ENCODE measurements at places on chromosomes 7 and 10.
A peak's percentile ranks its signal among the peaks of the same experiment; 100 is the strongest.

DNA sequence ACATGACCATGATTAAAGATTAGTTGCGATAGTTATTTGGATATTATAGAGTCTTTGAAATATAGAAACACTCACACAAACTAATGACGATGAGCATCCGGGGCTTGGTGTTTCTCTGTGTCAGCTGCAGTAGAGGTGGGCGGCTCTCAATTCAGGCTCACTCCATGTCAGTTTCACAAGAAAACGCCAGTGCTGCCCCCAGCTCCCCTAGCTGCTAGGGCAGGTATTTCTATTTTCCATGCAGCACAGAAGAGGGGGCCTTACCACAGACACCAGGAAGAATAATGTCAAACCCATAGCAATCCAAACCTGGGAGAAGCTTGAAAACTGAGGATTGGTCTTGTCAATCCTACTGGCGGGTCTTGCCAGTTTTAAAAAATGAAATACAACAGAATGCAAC, 197.1 kb downstream of the PHTF2 start:
- no peak for DNase-seq

DNA sequence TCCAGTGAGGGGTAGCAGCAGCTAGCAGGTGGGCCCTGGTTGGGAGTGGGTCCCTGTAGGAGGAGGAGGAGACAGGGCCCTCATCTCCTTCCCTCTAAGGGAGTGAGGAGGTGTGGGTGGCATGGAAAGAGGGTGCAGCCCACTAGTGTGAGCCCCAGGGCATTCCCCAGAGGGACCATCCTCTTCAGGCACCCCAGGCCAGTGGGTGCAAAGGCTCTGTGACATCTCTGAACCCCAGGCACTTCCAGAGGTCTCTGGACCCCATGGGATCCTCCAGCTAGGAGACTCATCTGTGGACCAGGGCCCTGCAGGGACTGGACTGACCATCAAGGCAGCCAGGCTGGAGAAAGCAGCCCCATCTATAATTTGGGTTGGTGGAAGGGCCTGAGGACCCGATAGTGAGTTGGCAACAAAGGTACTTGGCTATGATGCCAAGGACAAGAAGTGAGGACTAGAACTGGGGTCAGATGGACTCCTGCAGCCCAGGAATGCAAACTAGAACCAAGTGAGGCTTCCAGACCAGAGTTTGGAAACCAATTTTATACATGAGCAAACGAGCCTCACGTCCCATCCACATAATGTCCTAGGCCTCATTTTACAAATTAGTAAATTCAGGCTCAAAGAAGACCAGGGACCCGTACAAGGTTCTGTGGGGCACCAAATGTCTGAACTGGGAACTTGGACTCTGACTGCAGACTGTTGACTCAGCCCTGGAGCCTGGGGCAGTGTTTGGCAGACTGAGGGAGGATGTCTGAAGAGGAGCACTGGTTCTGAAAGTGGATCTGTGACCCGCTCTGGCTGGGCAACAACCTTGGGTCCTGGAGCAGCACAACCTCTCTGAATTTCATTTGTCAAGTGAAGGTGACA, 1.4 kb upstream of the VSTM4 start:
- DNase-seq = no peak

- no peak for DNase-seq
Observed at GRCh38 chr7:19026888-19027287, 90.5 kb downstream of the TWIST1 start.

- DNase-seq = no peak
Observed at GRCh38 chr7:158138329-158138597, 449.4 kb downstream of the PTPRN2 start.

DNA sequence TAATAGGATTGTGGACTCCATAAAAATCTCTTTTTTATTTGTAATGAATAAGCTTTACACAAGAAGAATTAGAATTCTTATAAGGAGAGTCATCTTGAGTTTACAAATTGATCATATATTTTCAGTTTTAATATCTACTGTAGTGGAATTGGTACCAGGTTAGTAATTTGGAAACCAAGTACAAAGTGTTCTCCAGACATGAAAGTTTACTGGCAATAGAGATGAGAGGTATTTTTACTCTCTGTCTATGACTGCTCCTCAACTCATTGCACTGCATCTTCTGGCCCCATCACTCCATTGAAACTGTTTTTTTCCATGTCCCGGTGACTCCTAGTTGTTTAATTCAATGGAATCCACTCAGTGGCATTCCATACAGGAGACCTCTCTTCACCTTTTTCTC, 164.5 kb upstream of the SMIM30 start:
- no peak for DNase-seq

- DNase-seq = peak; percentile 45
Observed at GRCh38 chr10:96292971-96293920, 11.0 kb upstream of the DNTT start.

GRCh38 chr7:85823396-85824080, 636.7 kb upstream of the SEMA3D start:
- no peak for DNase-seq

GRCh38 chr10:44689368-44689767, 221.8 kb upstream of the TMEM72 start:
- peak; percentile 24 for DNase-seq

DNA sequence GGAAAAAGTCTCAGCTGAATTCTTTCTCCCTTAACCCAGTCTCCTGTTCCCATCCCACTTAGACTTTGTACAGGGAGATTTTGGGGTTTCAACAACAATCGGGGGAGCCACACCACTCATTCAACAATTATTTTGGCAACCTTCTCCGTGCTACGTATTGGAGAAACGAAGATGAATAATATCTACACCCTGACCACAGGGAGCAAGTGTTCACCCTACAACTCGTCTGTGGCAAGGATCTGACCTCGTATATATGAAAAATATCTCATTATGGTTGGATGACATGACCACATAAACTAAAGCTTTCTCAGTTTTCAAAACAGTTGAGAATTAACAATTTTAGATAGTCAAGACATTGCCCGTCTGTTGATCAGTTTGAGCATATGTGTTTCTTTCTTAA, 302.1 kb downstream of the CACNA2D1 start:
- no peak for DNase-seq

- no peak for DNase-seq
Observed at GRCh38 chr7:50346545-50347497, 42.3 kb downstream of the IKZF1 start.

DNA sequence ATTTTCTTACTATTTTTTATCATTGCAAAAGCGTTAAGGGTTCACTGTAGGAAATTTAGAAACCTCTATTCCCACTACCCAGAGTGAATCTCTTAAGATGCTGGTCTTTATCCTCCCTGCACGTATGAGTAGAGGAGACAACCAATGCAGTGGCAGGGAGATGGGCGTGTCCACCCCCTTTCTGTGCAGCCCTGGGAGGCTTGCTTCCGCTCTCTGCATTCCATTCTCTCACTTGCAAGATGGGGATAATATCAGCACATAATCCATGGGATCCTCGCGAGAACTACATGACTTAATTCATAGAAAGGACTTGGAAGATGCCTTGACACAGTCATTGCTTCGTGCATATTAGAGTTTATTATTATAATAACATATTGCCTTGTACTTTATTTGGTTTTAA, 196.2 kb downstream of the KLF6 start:
- no peak for DNase-seq

DNA sequence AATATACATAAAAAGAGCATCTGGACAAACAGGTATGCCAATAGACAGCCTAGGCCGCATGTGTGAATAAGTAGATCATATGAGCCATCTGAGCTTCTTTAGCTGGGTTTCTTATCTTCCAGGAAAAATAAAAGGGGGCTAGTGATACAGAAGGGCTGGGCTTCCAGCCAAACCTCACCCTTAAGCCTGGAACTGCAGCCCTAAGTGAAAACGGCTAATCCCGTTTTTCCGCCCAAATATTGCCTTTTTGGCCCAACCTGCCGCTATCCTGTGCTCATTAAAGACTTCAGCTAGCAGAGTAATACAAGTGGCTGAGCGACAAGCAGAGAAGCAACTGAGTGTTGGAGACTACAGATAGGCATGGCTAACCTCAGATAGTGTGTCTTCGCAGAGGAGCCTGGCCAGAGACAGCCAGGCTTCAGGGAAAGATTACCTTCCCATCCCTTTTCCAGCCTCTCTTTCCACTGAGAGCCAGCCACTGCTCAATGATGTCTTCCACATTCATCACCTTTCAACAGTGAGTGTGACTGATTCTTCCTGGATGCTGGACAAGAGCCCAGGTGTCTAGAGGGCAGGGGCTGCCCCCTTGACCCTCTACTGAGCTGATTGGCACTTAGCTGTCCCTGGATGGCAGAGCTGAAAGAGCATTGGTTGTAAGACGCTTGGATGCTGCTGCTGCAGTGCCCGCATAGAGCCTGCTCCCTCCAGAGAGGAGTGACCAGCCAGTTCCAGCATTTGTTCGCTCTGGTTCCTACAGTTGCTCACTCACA, 108.9 kb downstream of the ITGB8 start:
- DNase-seq = no peak

- DNase-seq = no peak
Observed at GRCh38 chr7:43485580-43485979, 97.3 kb upstream of the STK17A start.

GRCh38 chr7:3520206-3520605, 219.2 kb downstream of the SDK1 start:
- DNase-seq = peak; percentile 29

- DNase-seq = no peak
Observed at GRCh38 chr7:143519411-143520131, 41.9 kb downstream of the TAS2R41 start.

GRCh38 chr7:20783700-20784387, 2.8 kb downstream of the SP8 start:
- DNase-seq = no peak
